Urinary bladder (tissue), 4 donors: ENCODE measurements at places on chromosomes 11 and 22. TPM values are rescaled to one million over a fixed set of nuclear protein-coding genes. Genes with fewer than 3 reads are reported as not detected.

The PKNOX2 gene
- 6.5 TPM for total RNA-seq

The CARD18 gene
- total RNA-seq = not detected

The CASP1 gene
- total RNA-seq = 17.8 TPM

The RASSF10 gene
- 1.0 TPM for total RNA-seq

The TMEM191B gene
- not detected for total RNA-seq

The PLAAT5 gene
- total RNA-seq = 1.9 TPM

The TNKS1BP1 gene
- total RNA-seq = 33.6 TPM

The SORL1 gene
- total RNA-seq = 53.7 TPM

The OR5B21 gene
- total RNA-seq = not detected

The RIMBP3B gene
- 0.11 TPM for total RNA-seq
